ENCODE measurements at places on chromosomes 13 and 19. TPM values are rescaled to one million over a fixed set of nuclear protein-coding genes. Genes with fewer than 3 reads are reported as not detected.
A peak's percentile ranks its signal among the peaks of the same experiment; 100 is the strongest.

The CEACAM7 gene
- total RNA-seq: 0.16 TPM

DNA sequence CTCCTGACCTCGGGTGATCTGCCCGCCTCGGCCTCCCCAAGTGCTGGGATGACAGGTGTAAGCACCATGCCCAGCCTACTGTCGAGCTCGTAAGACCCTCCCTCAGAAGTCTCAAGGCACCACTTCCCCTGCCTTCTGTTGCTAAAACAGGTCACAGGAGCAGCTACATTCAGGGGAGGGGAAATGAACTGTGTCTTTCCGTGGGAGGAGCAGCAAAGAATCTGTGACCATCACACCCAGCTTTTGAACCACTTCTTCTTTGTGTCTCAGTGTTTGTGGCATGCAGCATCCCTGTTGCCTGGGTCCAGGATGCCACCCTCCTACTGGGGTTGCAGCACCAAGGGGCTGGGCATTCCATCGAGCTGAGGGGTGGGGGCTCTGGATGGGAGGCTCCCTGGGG lies 7.7 kb upstream of the CSNK1G2 start:
- H3K36me3 ChIP-seq: no peaks in the 10 kb centered on the region
- H3K27ac ChIP-seq: no peak overlapping the region
- H3K4me3 ChIP-seq: no peak overlapping the region
- peaks cover 22% of the 10 kb centered on the region for H3K4me1 ChIP-seq
- DNase-seq: no peak

- H3K36me3 ChIP-seq: peaks cover 58% of the 10 kb centered on the region
- peak overlapping the region; percentile 75 for H3K27ac ChIP-seq
- no peak overlapping the region for H3K4me3 ChIP-seq
- DNase-seq: no peak
These were observed 11.0 kb downstream of the ACTMAP start for GRCh38 chr19:40739030-40739839.

DNA sequence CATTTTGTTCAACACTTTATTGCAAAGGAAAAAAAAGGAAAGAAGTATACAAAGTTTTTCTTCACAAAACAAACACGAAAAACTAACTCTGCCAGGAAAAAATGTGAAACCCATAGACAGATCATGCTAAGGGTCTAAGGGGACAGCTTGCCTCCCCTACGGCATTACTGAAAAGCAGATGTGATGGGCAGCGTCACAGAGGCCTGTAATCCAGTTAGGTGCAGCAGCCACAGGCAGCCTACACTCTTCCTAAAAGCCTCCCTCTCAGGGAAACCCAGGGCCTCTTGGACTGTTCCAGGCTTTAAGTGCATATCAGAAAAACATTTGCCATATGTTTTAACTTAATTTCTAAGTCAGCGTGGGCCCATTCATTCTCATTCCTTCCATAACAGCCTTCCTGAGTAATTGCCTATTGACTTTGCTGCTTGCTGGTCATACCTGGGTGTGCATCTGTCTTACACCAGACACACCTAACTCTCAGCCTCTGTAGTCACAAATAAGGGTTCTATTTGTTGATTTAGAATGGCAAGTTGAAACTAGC lies 135.7 kb upstream of the SERP2 start:
- no peak overlapping the region for H3K4me3 ChIP-seq
- no peaks in the 10 kb centered on the region for H3K27me3 ChIP-seq
- H3K27ac ChIP-seq: peak overlapping the region; percentile 89
- no peaks in the 10 kb centered on the region for H3K36me3 ChIP-seq
- no peak for DNase-seq
- H3K4me1 ChIP-seq: peaks cover 44% of the 10 kb centered on the region

DNA sequence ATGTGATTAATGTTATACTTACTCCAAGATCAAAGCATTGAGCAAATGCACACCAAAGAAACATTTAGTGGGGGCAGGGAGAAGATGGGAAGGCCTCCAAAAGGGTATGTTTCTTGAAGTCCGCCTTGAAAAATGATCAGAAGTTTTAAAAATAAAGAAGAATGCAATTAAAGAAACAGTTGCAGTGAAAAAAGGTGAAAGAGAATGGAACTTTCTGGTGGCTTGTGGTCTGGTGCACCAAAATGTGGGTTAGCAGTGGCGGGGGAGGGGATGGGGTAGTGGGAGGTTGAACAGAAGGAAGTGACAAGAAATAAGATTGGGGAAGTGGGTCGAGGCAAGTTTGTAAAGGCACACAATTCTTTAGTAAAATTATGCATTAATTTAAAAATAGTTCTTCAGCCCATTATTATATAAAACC lies 2.5 kb downstream of the LCP1 start:
- DNase-seq: peak; percentile 59
- H3K27me3 ChIP-seq: peaks cover 14% of the 10 kb centered on the region
- no peaks in the 10 kb centered on the region for H3K36me3 ChIP-seq
- H3K4me3 ChIP-seq: peak overlapping the region; percentile 43
- no peak overlapping the region for H3K27ac ChIP-seq
- no peaks in the 10 kb centered on the region for H3K4me1 ChIP-seq

DNA sequence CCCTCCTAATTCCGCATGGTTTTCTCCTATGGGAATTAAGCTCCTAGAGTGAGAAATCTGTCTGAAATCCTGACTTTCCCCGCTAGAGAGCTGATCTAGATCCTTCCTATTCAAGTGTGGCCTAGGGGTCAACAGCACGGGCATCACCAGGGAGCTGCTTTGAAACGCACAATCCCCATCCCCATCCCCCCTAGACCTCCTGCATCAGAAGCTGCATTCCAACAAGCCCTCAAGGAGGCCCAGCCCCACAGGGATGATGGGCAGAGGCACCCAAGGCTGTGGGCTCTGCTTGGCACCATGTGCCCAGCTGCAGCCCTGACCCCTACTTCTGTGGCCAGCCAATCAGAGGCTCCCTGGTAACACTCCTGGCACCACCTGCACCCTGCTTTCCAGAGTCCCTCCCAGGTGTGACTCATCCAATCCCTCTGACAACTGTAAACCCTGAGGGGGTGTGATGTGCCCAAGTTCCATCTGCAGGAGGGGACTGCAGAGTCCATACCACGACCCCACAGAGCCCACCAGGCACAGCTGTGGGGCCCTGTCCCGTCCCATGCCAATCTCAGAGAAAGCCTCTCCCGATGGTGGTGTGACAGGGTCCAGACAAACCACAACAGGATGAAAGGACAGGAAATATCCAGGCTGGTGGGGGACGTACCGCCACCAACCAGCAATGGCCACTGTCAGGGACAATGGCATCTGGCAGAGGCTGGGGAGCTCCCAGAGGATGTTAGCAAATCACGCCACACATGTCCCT lies 19.8 kb upstream of the SLC35E1 start:
- H3K4me3 ChIP-seq: no peak overlapping the region
- no peak for DNase-seq
- H3K36me3 ChIP-seq: no peaks in the 10 kb centered on the region
- H3K4me1 ChIP-seq: peaks cover 97% of the 10 kb centered on the region

- peaks cover 12% of the 10 kb centered on the region for H3K36me3 ChIP-seq
- peaks cover 47% of the 10 kb centered on the region for H3K4me1 ChIP-seq
- H3K27me3 ChIP-seq: no peaks in the 10 kb centered on the region
- no peak for DNase-seq
- no peak overlapping the region for H3K4me3 ChIP-seq
- no peak overlapping the region for H3K27ac ChIP-seq
These were observed 22.8 kb downstream of the RFX1 start for GRCh38 chr19:13983213-13983889.

DNA sequence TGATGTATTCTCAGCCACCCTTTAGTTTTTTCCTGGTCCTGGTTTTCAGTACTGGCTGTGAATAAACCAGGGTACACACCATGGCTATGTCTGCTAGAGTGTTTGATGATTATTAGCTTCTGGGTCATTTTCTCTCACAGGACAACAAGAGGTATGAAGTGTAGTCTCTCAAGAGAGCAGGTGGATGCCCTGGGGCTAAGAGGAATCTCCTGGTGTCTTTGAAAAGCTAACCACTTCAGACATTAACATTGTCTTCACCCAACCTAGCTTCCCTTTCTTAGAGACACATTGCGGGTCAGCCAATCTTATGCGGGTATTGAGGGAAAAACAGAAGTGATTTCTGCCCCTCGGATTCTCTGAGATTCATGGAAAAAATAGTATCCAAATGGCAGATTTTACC lies 1.6 kb downstream of the ZNF730 start:
- peaks cover 11% of the 10 kb centered on the region for H3K4me1 ChIP-seq
- no peak overlapping the region for H3K4me3 ChIP-seq
- no peak for DNase-seq
- peaks cover 15% of the 10 kb centered on the region for H3K27me3 ChIP-seq

GRCh38 chr13:30156826-30157615 lies 150.3 kb downstream of the KATNAL1 start:
- H3K27ac ChIP-seq: no peak overlapping the region
- no peaks in the 10 kb centered on the region for H3K4me1 ChIP-seq
- H3K36me3 ChIP-seq: no peaks in the 10 kb centered on the region
- H3K27me3 ChIP-seq: peaks cover 25% of the 10 kb centered on the region
- no peak for DNase-seq
